Stimulated activated CD8-positive, alpha-beta memory T cell treated with anti-CD3 and anti-CD28 coated beads, Interleukin-7, amount 100 ng/mL, for 1 hour (primary cell): ENCODE measurements at places on chromosomes 6 and 20.

- DNase-seq, result no peak
These were observed 491.4 kb upstream of the SOX4 start for GRCh38 chr6:21102201-21102600.

DNA sequence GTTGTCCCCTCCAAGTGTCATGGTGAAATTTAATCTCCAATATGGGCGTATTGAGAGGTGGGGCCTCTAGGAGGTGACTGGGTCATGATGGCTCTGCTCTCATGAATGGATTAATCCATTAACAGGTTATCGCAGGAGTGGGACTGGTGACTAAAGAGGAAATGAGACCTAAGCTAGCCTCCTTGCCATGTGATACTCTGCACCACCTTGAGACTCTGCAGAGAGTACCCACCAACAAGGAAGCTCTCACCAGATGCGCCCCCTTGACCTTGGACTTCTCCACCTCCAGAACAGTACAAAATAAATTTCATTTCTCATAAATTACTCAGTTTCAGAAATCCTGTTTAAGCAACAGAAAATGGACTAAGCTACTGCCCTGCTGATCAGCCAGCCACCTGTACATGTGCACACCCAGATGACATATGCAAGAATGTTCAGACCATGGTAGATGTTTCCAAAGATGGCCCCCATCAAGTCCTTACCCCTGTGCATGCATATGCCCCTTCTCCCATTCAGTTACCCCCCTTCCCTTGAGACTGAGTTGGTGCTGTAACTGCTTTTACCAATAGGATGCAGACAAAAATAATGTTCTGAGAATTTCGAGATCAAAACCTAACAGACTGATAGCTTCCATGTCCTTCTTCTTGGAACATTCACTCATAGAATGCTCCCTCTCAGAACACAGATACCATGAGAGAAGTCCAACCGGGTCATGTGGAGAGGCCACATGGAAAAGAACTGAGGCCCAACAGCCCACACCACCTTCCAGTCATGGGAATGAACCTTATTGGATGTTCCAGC is 28.4 kb downstream of the MAP3K5 start:
- no peak for DNase-seq

DNA sequence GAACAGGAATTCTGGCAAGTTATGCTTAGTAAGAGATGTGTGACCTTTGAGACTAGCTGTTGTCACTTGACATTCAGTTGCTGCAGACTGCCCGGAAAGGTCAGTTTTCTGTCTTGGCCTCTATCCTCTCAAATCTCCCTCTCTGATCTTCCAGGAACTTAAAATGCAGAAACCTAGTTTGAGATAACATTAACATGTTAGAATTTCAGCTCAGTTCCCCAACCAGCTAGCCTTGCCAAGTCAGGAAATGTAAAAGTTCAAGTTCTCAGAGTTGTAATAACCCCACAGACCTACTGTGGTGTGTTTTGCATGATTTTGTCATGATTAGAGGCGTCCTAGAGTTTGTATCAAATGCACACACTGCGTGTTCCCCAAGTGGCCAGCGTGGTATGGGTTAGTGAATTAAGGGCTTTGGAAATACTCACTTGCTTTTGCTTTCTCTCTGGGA is 46.6 kb downstream of the DUSP22 start:
- DNase-seq, result no peak

GRCh38 chr6:125503181-125503580 is 201.4 kb upstream of the HDDC2 start:
- no peak for DNase-seq

- DNase-seq, result peak; percentile 14
These were observed 1.7 kb downstream of the AMD1 start for GRCh38 chr6:110876170-110876773.

DNA sequence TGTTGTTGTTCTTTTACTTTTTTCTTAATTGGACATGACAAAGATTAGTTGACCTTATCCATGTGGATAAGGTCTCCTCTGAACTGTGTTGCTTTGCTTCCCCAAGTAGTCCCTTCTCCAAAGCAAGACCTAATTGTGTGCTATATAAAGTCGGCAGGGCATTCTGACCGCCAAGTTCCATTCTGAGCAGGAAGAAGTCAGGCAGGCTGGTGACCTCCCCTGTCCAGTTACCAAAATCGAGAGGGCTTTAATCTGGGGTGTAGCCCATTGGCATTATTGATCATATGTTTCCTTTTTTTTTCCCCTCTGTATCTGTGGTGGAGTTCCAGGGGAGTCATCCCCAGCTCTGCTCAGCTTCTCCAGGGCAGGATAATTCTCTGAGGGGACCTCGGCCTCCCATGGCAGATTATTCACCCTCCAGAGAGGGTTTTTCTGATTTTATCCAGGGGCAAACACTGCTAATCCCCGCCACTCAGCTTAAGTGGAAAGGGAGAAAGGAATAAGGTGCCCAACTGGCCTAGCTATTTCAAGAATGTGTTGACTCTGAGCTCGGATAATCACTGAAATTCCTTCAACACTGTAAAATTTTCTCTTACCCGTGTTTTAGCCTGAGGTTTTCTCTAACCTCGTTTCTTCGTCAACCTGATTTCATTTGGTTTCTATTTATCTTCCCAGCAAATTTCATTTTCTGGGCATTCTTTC is 71.8 kb upstream of the L3MBTL3 start:
- DNase-seq, result no peak

DNA sequence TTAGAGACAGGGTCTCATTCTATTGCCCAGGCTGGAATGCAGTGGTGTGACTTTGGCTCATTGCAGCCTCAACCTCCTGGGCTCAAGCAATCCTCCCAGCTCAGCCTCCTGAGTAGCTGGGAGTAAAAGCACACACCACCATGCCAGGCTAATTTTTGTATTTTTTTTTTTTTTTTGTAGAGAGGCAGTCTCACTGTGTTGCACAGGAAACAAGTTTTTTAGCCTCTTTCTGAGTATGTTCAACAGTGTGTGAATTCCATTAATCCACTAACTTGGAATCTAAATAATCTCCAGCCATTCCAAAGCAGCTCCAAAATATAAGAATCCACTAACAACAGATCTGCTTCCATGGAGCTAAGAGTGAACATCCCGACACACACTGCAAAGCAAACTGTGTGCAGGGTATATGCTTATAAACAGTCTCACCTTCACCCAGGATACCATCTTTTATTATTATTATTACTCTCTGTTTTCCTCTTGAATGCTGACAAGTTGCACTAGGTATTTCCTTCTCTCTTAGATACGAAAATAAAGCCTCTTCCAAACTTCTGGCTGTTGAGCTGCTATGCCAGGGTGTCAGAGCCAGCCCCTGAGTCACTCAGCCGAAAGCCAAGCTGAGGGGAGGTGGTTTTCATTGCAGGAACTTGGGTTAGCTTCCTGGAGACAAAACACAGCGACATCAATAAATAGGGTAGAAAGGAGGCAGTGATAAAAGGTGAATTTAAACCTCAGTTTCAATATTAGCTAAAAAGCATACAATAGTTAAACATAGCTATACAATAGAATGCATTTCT is 264.9 kb downstream of the HIVEP2 start:
- no peak for DNase-seq

GRCh38 chr6:79810871-79811270 is 136.5 kb downstream of the ELOVL4 start:
- DNase-seq, result no peak

DNA sequence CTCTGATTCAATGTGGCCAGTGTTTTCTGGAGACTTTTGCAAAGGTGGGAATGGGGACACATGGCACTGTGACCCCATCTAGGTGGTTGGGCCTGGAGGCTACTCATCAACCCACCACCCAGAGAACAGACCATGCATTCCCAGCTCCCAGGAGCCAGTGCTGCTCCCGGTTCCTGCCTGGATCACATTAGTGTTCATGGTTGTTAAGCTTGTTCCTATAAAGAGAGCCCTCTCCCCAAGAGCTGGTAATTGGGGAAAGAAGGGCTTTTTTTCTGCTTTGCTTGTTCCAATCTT is 102.0 kb downstream of the PHACTR3 start:
- no peak for DNase-seq

DNA sequence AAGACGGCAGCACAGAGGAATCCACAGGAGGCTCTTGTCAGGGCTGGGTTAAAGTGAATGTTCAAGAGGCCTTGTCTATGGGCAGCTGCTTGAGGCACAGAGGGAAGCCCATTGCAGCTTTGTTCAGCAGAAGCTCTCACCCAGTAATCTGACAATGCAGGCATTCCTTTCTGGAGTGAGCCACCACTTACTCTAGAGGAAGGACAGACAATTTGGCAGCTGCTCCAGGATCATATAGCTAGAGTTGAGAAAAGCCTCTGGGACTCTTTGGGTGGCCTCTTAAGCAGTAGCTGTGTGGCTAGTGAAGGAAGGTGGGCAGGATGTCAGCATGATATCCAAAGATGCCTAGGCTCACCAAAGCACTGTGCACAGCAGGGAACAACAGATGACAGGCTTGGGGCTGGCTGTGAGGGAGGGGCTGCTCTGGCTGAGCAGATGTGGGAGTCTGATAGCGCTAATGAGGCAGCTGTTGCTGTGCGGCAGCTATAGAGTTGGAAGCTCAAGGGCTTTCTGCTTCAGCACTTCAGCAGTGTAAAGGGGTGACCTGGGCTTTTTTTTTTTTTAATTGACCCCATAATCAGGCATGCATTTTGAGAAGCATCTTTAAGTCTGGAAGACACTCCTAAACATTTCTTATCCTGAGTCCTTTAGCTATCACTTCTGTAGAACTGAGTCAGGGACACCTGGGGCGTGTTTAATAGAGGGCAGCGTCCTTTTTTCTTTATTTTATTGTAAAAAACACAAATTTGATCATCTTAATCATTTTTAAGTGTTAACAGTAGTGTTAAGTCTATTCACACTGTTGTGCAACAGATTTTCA is 27.2 kb downstream of the CMTR1 start:
- DNase-seq, result no peak

GRCh38 chr6:28335040-28335563 is 846 bp downstream of the ZSCAN31 start:
- no peak for DNase-seq

- no peak for DNase-seq
These were observed 374.9 kb upstream of the FLRT3 start for GRCh38 chr20:14712302-14712739.

DNA sequence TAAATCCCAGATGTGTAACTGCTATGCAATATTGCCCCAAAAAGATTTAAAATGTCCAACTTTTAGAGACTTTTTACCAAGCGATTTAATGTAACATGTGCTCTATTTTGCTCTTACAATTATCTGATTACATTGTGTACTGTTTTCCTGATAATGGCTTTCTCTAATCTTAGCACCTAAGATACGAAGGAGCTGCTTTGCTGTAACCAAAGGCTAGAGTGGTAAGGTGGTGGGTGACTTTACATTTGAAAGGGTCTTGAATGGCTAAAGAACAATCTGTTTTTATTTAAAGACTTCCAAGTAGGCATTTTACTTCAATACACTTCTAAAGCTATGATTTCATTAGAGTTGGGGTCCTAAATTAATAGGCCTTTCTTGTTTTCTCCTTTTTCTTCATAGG is 1201.6 kb upstream of the MAP3K7 start:
- DNase-seq, result no peak

- DNase-seq, result no peak
These were observed 13.2 kb downstream of the OTOR start for GRCh38 chr20:16761305-16761829.

DNA sequence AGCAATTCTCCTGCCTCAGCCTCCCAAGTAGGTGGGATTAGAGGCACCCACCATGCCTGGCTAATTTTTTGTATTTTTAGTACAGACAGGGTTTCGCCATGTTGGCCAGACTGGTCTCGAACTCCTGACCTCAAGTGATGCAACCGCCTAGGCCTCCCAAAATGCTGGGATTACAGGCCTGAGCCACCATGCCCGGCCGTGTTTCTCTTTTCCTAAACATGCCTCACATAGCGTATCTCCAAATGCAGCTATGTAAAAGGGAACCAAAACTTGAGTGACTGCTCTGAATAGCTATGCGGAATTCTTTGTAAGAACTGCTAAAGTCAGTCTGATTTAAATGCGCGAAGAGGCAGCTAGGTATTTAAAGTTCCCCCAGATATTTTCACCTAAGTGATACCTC is 20.5 kb downstream of the BPIFA2 start:
- no peak for DNase-seq

DNA sequence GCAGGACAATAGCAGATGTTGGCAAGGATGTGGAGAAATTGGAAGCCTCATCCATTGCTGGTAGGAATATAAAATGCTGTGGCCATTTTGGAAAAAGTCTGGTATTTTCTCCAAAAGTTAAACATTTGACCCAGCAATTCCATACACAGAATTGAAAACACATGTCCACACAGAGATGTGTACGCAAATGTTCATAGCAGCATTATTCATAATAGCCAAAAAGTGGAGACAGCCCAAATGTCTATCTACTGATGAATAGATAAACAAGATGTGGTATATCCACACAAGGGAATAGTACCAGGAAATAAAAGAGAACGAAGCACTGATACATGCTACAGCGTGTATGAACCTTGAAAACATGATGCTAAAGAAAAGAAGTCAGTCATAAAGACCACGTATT is 40.5 kb downstream of the CFAP61 start:
- no peak for DNase-seq

DNA sequence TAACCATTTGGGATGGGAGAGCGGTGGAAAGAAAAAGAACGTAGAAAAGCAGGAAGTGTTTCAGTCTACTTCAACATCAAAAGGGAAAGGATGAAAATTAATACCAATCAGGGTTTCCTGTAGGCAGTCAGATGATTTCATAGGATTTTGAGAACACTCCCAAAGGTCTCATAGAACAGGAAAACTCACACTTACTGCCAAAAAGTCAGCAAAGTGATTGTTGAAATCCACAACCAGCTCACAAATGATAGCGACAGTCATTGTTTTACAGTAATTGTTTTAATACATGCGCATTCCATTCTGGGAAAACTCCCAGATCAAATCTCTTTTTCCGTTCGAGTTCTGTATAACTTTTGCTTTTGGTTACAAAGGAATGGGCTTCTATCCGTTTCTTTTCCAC is 5.3 kb upstream of the CNKSR3 start:
- no peak for DNase-seq

- DNase-seq, result no peak
These were observed 38.9 kb downstream of the CSNK2A1 start for GRCh38 chr20:504632-505075.

- DNase-seq, result no peak
These were observed 23.4 kb upstream of the SCGN start for GRCh38 chr6:25628471-25629197.

DNA sequence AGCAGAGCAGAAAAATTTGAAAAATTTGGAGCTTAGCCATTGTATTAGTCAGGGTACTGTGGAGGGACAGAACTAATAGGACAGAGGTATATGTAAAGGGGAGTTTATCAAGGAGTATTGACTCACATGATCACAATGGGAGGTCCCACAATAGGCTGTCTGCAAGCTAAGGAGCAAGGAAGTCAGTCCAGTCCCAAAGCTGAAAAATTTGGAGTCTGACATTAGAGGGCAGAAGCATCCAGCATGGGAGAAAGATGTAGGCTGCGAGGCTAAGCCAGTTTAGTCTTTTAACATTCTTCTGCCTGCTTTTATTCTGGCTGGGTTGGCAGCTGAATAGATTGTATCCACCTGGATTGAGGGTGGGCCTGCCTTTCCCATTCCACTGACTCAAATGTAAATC is 82.0 kb downstream of the SMPDL3A start:
- DNase-seq, result no peak

- no peak for DNase-seq
These were observed 38.3 kb downstream of the SLC22A23 start for GRCh38 chr6:3418496-3419060.

- DNase-seq, result no peak
These were observed 89.0 kb upstream of the DTNBP1 start for GRCh38 chr6:15751721-15752350.

- no peak for DNase-seq
These were observed 167.3 kb downstream of the GRM4 start for GRCh38 chr6:33978412-33979150.
